ENCODE measurements at places on chromosomes 6 and 20.

DNA sequence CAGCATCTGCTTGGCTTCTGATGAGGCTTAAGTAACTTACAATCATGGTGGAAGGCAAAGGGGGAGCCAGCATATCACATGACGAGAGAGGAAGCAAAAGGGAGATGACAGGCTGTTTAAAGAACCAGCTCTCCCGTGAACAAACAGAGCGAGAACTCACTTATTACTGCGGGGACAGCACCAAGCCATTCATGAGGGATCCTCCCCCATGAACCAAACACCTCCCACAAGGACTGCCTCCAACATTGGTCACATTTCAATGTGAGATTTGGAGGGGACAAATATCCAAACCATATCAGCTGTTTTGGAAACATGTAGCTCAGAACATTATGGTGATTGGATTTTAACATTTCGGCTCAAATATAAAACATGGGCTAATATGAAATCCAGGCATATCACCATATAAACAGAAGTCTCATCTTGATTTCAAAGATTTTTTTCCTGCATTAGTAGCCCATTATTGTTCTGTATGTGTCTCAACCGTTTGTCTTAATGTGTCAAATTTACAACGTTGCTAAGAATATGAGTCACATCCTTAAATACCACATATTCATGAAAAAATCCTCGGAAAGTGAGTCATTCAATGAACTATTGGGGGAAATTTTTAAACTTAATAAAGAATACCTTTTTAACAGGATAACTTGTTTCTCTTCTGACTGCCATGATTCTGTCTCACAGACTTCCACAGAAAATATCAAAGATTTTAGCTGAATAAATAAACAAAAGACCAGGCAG is 894.3 kb downstream of the TFAP2A start:
- DNase-seq: no peak

DNA sequence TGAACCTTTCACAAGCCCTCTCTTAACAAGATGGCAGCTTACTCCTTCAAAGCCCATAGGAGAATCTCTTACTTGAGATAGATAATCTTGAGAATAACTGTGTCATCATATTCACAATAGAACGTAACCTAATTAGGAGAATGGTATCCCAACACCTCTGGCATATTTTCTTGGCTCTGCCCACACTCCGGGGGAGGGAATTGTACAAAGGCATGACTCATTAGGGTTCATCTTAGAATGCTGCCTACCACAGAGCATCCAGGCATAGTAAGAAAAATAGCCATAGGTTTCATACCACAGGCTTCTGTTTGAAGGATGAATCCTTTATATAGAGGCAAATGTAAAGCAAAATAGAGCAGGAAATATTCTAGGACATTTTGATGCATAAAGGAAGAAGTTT is 1100.6 kb upstream of the CITED2 start:
- DNase-seq: no peak

DNA sequence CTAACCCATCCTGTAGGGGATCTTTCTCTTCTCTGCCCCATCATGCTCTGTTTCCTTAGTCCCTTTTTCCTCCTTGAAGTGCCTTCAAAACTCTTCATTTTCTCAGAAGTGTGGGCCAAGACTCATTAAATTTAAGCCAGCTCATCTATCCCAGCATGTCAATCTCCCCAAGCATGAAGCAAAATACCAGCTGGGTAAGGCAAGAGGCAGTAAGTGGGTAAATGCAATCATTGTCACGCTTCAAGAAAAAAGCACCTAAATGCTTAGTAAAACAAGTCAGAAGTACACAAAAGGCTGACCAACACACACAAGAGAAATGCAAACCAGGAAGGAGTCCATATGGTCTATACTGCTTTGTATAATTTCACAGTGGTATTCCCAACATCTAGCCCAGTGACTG is 61.5 kb downstream of the COL12A1 start:
- DNase-seq: no peak

GRCh38 chr6:21726676-21727075 is 133.1 kb downstream of the SOX4 start:
- DNase-seq: no peak

GRCh38 chr6:52454556-52454955 is 34.4 kb downstream of the EFHC1 start:
- no peak for DNase-seq

GRCh38 chr20:39047417-39047985 is 85.4 kb downstream of the DHX35 start:
- no peak for DNase-seq

GRCh38 chr6:88321306-88321705 is 155.2 kb upstream of the CNR1 start:
- DNase-seq: no peak

DNA sequence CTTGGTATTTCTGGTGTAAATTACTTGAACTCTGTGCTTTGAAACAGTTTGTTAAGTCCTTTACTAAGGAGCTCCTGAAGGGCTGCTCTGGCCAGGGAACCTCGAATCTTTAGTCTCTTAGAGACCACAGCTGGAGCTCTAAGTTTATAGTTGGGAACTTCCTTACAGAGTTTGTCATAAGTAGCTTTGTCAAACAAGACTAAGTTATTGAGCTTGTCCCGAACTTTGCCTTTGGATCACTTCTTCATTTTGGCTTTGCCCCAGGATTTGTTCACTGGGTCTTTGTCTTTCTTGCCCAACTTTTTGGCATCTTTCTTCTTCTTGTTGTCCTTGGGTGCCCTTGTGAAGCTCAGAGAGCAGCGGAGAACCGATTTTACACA is 64.8 kb downstream of the FAM50B start:
- DNase-seq: no peak

Data from NCI-H2081 (cell line).